AG20443 (cell line): ENCODE measurements at places on chromosomes 6 and 20.

DNA sequence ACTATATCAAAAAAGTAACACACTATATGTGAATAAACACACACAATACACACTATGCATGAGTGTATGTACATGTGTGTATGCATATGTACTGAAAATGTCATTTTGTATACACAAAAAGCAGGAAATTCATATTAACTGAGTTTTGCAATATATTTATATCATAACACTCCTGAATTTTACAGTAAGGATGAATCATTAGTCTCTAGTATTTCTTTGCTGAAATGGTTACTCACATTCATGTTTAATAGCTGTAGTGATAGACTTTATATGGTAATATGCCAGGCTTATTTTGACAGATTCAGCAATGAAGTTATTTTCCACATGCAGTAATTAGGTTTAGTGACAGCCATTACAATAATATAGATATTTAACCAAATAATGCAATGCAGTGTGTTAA, 1216.2 kb upstream of the CITED2 start:
- DNase-seq: no peak

DNA sequence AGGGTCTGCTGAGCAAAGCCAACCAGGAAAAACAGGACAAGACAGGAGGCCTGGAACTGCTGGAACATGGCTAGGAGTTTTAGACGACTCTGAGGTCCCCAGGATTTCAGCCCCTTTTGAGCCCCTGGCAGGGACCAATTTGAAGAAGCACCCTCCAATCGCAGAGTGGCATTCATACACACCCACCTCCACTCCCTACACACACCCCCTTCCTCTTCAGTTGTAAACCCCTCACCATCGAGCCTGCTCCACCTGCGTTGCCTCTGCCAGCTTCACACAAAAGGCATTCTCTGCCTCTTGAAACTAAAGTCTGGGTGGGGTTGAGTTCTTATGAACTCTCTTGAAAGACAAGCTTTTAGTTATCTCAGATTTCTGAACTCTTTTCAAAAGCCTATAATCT, at the start of gene GPX6:
Gene GPX6, minus strand, starts transcription at position 118 of the 400 bp plus-strand sequence. Its CDS starts 50 bp downstream, at position 68.
- DNase-seq: no peak

GRCh38 chr6:95279616-95280015, 297.7 kb upstream of the MANEA start:
- no peak for DNase-seq

GRCh38 chr6:43922426-43923375, 152.7 kb downstream of the VEGFA start:
- no peak for DNase-seq

DNA sequence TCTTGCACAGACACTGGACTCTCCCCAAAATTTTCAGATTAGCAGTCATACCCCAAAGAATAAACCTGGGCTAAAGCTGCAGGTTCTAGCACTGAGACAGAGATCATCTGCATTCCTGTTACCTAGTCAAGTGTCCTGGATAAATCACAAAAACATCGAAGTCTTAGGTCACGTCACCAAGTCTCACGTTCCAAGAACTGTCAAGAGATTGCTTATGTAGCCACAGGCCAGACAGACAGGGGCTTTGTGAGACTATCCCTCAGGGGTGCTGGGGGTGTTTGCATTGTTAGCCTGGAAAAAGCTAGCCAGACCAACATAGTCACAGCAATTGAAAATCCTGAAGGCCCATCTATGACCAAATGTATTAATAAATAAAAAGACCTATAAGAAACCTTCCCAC, 243.1 kb upstream of the PREP start:
- DNase-seq: no peak

DNA sequence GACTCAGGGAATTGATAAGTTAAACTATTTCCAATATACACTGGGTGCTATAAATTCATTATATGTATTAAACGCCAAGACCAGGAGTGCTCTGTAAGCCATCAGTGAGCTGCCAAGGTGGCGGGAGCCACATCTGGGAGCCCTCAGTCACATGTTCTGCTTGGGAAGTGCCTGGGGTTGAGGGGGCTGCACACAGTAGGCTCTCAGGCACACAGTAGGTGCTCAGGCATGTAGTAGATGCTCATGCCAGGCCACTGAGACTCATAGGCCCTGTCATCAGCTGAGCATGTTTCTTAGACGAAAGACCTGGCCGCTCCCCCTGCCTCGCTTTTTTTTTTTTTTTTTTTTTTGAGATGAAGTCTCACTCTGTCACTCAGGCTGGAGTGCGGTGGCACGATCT, 83.3 kb upstream of the BHLHE23 start:
- no peak for DNase-seq

- no peak for DNase-seq
Observed at GRCh38 chr6:36787210-36787609, 52.0 kb downstream of the CPNE5 start.

GRCh38 chr20:63313349-63314014, 20.5 kb downstream of the COL20A1 start:
- no peak for DNase-seq

- DNase-seq: no peak
Observed at GRCh38 chr20:38671186-38671585, 53.1 kb upstream of the SLC32A1 start.

DNA sequence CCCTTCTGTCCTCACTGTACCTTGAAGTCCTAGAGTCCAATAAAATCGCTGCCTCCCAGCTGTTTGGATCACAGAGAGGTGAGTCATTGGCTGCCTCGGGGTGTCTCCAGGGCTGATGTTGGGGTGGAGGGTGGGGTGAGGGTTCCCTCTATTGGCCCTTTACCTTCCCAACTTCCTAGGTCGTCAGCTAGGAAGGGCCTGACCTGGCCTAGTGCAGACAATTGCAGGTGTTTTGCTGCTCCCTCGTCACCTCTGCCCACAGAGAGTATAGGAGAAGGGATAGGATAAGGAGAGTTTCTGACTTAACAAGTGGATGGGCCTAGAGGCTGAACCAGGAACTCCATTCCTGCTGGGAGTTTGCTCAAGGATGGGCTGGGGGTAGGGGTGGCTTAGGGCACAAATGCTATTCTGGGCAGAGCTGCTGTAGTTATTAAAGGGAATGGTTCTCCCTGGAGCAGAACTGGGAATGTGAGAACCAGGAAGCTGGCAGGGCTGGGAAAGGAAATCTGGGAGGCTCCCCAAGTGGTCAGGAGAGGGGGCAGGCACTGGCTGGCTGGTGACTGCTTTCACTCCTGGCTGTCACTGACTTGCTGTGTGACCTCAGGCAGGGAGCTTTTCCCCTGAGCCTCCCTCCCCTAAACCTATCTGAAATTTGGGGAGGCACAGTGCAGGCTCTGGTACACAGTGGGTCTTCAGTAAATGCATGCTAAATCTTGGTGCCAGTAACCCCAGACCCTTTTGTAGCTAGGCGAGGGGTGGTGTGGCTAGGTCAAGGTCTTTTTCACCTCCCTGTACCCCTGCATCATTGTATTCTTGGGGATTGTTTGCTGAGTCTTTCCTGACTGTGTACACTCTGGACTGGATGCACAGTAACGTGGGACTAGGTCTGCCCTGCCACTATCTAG, 1.5 kb downstream of the TP53INP2 start:
- DNase-seq: peak; percentile 44

DNA sequence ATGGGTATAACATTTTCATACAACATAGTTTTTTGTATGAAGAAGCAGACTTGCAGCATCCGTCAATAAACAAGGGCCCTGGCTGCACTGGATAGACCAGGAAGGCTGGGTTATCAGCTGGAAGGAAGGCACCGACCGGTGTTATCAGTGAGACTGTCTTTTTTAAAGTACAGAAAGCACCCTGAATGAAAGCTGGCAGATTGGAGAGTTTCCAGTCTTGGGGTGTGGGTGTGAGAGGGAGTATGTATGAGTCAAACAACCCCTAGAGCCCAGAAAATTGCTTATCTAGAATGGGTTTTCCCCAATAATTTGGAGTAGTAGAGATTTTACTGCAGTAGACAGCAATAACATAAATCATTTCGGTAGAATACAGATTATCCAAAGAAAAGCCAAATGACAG, 42.4 kb downstream of the TXLNB start:
- DNase-seq: no peak

- no peak for DNase-seq
Observed at GRCh38 chr6:13472976-13473767, 14.2 kb downstream of the GFOD1 start.

- DNase-seq: no peak
Observed at GRCh38 chr6:152398993-152399392, 238.2 kb downstream of the SYNE1 start.

- no peak for DNase-seq
Observed at GRCh38 chr20:16069389-16070010, 503.7 kb downstream of the KIF16B start.

DNA sequence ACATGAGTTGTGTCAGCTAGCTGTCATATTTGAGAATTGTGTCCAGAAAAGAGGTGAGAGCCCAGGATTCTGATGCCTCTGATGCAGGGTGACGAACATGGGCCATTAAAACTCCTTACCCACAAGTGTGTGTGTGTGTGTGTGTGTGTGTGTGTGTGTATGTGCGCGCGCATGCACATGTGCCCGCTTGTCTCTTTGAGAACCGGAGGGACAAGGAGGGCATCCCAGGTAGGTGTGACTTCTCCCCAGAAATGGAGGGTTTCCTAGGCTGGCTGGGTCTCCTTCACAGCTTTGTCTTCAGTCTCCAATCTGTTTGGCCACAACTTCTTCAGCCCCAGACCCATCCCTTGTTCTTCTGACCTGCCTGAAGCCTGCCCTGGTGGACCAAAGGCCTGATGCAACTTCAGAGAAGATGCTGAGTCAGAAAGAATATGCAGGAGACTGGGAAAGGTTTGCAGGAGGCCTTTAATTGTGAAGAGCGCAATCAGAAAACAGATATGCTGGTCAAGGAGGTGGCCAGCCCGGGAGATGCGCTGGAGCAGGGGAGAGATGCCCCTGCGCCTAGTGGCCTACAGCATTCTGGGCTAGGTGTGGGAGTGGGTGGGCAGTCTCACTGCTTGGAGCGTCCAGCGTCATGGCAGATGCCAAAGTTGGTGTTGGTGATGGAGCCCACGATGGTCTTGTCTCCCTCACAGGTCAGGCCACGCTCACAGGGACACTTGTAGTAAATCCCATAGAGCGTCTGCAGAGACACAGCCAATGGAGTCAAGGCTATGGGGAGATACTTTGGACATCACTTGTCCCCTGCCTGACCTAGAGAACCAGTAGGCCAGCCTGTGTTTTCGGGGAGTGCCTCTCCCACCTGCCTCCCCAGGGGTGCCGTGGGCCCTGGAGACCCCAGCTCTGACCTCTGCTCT, 2.3 kb downstream of the CLPS start:
- no peak for DNase-seq

GRCh38 chr6:79796197-79796596, 151.2 kb downstream of the ELOVL4 start:
- no peak for DNase-seq

- no peak for DNase-seq
Observed at GRCh38 chr6:31041372-31041974, 31.2 kb downstream of the MUC22 start.

- DNase-seq: no peak
Observed at GRCh38 chr20:62052336-62052841, 13.3 kb downstream of the TAF4 start.

- DNase-seq: peak; percentile 13
Observed at GRCh38 chr6:119077643-119078375, 655 bp downstream of the FAM184A start.

DNA sequence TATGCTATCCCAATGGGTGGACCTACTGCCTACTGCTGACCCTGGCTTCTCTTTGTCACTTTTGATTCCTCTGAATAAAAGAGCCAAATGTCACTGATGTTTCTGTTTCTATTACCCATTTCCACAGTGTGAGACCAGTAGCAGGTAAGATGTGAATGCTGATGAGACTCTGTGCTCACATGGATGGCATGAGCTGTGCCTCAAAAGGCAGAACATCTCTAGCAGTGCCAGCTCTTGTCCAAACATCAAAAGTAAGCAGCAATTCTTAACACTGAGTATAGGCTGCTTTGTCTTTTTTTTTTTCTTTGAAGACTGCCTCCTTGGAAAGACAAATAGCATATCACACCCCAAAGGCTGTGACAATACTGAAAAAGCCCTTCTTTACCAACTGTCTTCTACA, 459.2 kb upstream of the RUNX2 start:
- DNase-seq: no peak

- no peak for DNase-seq
Observed at GRCh38 chr6:42925248-42925857, 3.9 kb upstream of the CNPY3 start.

- no peak for DNase-seq
Observed at GRCh38 chr6:32220021-32220420, 3.8 kb downstream of the NOTCH4 start.

- peak; percentile 23 for DNase-seq
Observed at GRCh38 chr6:167697316-167697715, 129.4 kb upstream of the AFDN start.

GRCh38 chr6:65436281-65436680, 270.7 kb downstream of the EYS start:
- DNase-seq: no peak

DNA sequence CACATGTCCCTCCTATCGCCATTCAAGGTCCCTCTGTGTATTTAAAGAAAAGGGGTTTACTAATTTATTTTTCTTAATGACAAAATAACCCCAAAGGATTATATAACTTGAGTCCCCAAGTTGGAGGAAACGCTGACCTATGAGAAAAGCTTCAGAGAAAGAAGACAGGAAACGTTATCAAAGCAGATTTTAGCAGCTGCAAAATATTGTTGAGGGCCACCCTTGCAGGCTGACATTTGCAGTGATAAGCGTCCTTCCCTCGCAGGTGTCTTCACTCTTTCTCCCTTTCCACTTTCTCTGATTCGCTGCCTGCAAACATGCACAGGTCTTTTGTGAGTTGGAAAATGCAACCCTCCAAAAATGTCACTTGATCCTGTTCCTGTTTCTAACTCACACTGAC, 103.2 kb upstream of the RIPOR2 start:
- DNase-seq: no peak

GRCh38 chr20:24772667-24773066, 176.4 kb upstream of the CST7 start:
- DNase-seq: no peak

DNA sequence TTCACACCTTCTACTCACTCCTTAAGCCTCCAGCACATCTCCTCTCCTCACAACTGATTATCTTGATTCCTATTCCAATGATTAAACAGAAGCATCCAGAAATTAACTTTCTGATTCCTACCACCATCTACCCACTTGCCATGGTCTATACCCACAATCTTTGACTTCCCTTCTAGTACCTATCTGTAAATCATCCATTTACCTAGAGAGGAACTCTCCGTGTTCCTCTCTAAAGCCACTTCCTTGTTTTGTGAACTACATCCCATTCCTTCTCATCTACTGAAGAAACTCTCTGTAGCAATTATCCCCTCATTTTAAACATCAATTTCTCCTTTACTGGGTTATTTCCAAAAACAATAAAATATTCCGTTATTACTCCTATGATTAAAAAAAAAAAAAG, 167.3 kb downstream of the ARHGAP18 start:
- DNase-seq: no peak

GRCh38 chr6:158774717-158775449, 44.3 kb downstream of the EZR start:
- no peak for DNase-seq

DNA sequence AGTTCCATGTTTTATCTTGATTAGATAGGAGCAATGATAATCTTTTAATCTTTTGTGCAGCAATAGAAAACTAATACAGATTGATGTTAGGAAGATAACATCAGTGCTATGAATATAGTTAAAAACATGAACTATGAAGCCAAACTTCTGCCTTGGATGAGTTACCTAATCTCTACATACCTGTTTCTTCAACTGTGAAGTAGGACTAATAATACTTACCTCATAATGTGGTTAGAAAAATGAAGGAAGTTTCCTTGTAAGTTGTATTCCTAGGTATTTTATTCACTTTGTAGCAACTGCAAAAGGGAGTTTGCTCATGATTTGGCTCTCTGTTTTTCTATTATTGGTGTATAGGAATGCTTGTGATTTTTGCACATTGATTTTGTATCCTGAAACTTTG, 111.9 kb downstream of the FRK start:
- DNase-seq: no peak

- DNase-seq: no peak
Observed at GRCh38 chr20:53631909-53632662, 38.4 kb upstream of the ZNF217 start.
